ENCODE measurements at places on chromosomes 12 and 14.

- DNase-seq = no peak
Observed at GRCh38 chr12:121325922-121326396, 26.3 kb downstream of the ANAPC5 start.

DNA sequence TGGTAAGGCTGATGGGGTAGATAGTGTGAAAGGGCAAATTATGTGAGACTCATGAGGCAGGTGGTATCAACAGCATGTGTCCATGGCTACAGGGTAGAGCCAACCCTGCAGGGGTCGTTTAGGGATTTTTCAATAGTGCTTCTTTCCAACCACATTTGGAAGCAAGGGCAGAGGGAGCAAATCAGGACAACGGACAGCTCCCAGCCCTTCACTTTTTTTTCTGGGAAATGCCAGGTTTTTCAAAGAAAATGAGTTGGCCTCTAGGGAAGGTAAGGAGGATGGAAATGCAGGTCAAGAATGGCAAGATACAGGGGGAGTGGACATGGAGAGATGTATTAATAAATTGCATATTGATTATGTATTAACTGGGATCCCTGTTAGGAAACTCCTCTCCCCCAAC, 4.9 kb upstream of the CMA1 start:
- no peak for DNase-seq

- DNase-seq = no peak
Observed at GRCh38 chr12:109305547-109305946, 3.5 kb downstream of the FOXN4 start.

DNA sequence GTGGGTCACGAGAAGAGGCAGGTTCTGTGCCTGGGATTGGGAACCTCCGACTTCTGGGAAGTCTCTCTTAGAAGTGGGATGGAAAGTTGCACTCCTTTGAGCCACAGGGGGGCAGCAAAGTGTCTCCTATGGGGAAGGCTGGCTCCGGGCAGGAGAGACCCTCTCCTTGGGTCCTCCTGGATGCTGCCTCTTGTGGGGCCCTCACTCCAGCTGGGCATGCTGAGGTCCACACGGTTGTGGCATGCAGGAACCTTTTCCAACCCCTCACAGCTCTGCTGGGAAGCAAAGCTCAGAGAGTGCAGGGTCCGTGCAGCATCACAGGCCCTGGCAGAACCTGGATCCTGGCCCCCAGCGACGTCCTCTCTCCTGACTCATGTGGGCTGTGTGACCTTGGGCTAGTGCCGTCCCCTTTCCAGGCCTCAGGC, 17.4 kb downstream of the SDSL start:
- DNase-seq = no peak

DNA sequence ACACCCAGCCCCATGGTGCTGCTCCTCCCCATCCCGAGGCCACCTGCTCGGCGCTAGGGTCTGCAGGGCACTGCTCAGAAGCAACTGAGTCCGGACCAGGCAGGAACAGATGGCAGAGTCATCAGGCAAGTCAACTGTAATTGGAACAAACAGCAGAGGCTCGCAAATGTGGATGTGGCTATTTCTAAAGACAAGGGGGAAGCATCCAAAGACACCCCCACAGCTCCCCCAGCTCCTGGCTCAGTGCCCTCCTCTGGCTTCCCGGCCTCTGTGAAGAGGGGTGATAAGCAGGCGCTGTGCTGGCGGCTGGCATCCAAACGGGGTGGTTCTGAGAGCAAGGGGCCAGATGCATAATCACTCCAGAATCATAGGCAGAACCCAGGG, 125.6 kb downstream of the PIWIL1 start:
- DNase-seq = no peak

DNA sequence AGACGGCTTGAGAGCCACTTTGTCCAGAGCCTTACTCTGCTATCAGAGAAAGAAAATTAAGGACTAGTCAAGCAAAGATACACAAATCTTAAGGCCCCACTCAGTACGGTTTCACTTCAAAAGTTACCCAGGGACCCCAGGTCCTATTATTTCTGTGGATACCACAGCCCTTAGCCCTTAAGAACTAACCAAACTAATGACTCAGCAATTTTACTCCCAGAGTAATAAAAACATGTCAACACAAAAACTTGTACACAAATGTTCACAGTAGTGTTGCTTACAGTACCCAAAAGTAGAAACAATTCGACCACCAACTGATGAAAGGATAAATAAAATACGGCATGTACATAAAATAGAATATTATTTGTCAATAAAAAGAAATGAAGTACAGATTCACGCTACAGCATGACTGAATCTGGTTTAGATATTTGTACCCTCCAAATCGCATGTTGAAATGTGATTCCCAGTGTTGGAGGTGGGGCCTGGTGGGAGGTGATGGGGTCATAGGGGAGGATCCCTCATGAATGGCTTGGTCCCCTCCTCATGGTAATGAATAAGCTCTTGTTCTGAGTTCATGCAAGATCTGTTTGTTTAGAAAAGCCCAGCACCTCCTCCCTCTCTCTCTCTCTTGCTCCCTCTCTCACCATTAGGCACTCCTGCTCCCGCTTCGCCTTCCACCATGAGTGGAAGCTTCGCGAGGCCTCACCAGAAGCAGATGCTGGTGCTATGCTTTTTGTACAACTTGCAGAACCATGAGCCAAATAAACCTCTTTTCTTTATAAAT, 30.5 kb downstream of the AREL1 start:
- DNase-seq = no peak

- DNase-seq = no peak
Observed at GRCh38 chr14:60975551-60975950, 5.3 kb downstream of the TRMT5 start.

- no peak for DNase-seq
Observed at GRCh38 chr14:55102141-55102621, 26.9 kb upstream of the LGALS3 start.

DNA sequence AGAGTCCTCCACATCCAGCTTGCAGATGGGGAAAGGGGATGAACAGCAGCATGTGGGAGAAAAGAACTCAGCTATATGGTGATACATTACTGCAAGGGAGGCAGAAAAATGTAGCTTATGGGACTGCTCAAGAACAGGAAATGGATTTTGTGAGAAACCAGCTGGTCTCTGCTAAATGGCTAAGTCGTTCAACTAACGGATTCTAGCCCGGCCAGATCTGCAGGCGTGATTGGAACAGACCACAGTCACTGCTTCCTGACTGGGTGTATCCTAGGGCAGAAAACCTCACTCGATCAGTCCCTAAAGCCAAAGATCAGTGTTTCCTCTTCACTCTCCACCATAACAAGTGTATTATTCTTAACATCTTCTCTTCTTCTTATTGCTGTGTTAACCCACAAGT, 8.1 kb upstream of the PTGDR start:
- no peak for DNase-seq

- DNase-seq = no peak
Observed at GRCh38 chr14:89400529-89400928, 16.5 kb downstream of the FOXN3 start.

GRCh38 chr14:75084513-75084912, 15.1 kb downstream of the ZC2HC1C start:
- DNase-seq = no peak

GRCh38 chr12:52267266-52267665, 7.2 kb upstream of the KRT86 start:
- DNase-seq = no peak

DNA sequence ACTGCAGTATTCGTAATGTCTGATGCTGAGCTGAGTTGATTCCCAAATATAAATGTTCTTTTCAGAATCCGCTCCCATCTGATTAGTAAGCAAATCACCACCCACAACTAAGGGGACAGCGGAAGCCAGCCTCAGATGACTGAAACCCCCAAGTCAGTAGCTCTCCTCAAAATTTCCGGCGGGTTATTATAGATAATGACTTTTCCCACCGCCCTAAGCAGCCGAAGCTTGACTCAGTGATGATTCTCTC, 469 bp upstream of the LRFN5 start:
- no peak for DNase-seq

GRCh38 chr14:69036757-69037506, 57.8 kb upstream of the ACTN1 start:
- DNase-seq = no peak

DNA sequence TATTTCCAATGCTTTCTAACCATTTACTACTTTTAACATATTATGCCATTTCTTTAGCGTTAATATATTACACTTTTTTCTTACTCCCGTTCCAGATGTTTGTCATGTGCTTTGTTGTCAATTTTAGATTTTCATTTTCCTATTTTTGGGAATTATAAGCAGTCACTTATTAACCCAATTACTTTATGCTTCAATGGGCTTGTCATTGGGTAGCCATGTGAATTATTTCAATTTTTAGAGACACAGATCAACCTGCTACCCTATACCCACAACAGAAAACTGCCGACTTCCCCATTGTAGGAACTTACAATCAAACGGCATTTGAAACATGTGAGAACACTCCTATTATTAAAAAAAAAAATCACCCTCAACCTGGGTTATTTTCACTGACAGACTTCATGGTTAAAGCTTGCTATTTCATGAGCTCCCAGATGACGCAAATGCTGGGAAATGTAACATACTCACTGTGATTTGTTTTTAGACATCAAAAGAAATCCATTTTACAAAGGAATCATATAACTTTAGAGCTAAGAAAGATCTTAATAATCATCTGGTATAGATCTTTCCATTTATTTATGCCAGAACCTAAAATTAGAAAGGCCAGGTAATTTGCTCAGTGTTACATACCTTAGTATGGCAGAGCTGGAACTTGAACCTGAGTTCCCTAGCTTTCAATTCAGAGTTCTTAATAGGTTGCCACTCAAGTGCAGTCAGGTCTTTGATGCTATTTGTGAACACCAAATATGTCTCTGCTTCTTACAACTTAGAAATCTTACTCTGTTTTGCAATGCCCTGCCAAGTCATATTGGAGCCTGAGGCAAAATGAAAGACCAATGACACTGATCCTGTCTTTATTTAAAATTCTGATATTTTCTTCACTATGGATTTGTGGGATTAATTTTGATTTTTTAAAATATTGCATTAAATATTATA, 340.4 kb downstream of the RAD51B start:
- no peak for DNase-seq

- no peak for DNase-seq
Observed at GRCh38 chr14:87894920-87895319, 98.1 kb downstream of the GALC start.

GRCh38 chr12:23209793-23210192, 584.8 kb downstream of the ETNK1 start:
- DNase-seq = no peak

- DNase-seq = no peak
Observed at GRCh38 chr14:102528431-102529170, 19.0 kb upstream of the ANKRD9 start.

GRCh38 chr12:81077686-81078441, at the start of gene ACSS3:
TSS of gene ACSS3 (plus strand) at chr12:81078079. CDS start at chr12:81078121, 42 bp downstream.
- DNase-seq = no peak

DNA sequence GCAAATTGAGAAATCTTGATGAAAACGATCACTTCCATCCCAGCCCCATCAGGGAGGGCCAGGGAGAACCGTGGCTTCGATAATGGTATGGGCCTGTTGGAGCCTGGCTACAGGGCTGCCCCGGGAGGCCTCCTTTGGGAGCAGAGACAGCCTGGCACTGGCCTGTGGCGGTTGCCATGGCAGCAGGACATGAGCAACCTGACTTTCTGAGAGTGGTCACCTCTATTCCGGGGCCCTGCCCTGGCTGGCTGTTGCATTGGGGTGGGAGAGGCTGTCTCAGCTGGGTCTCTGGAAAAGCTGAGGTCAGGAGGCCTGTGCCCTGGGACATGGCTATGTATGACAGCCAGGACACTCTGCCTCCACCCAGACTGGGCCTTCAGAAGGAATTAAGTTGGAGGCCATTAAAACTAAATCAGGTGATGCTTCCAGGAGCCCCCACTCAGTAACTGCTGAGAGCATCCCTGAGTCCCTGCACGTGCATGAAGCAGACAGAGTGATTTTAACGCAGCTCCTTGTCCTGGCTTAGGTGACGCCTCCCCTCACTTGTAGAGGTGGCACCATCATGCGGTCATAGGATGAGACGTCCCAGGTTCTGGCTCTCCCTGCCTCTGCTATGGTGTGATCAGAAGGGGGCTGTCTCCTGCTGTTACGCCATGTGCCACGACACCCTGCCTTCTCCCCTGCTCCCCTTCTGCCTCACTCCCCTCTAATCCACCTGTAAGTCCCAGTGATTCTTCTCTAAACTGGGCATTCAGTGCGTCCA, 126.3 kb downstream of the SLC25A47 start:
- DNase-seq = no peak

GRCh38 chr12:114166362-114166761, 200.2 kb upstream of the RBM19 start:
- DNase-seq = peak; percentile 2

DNA sequence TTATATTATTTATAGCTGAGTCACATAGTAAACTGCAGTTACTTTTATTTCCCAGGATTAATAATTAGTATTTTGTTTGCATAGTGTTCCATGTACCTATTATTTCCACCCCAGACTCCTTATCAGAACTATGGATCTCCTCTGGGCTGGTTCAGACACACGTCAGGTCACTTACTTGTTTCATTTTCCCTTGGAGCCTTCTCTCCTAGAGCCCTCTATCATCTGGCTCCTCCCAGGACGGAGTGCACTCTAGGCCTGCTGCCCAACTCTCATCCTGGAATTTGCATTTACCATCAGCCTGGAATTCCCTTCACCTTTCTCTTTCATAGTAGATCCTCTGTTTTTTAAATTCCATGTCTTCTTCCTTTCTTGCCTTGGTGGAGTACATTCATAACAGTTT, 28.5 kb upstream of the GALNT16 start:
- DNase-seq = no peak

DNA sequence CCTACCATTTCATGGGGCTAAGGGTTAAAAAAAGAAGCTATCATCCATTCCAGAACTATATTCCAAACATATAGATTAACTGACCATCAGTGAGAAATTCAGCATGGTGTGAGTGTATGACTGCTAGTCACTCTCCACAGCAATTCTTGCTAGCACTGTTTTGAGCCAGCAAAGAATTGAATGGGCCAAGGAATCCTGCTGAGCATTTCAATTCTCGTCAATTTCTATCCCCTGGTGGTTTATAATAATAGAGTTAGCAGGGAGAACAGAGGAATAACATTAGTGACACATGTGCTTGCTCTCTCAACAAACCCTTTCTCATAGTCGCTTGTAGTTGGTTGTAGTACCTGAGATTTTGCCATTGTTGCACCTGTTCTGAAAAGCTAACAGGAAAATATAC, 7.2 kb downstream of the MBIP start:
- DNase-seq = no peak

DNA sequence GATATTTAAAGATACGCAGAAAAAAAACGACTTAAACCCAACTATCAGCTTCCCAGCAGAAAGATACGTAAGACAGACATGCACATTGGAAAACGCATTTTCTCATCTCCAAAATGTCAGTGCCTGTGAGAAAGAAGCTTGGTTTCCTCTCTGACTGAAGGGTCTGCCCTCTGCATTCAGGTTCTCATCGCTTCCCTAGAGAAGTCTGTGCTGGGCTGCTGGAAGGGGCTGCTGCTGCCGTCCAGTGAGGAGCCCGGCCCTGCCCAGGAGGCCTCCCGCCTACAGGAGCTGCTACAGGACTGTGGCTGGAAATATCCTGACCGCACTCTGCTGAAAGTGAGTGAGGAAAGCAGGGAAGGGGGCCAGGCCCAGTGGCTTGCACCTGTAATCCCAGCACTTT, 4.7 kb upstream of the PFDN5 start:
- DNase-seq = no peak

GRCh38 chr14:95953111-95953724, 76.6 kb downstream of the TUNAR start:
- DNase-seq = no peak

- DNase-seq = no peak
Observed at GRCh38 chr12:12804432-12804886, 8.7 kb upstream of the DDX47 start.

GRCh38 chr12:48938805-48939204, 13.5 kb upstream of the FKBP11 start:
- no peak for DNase-seq
